Lower lobe of right lung (tissue), 2 donors: ENCODE measurements at places on chromosomes 1 and 21. TPM values are rescaled to one million over a fixed set of nuclear protein-coding genes. Genes with fewer than 3 reads are reported as not detected.

GRCh38 chr1:29669158-29669871, 433.0 kb downstream of the PTPRU start:
- H3K27me3 ChIP-seq, result no peaks in the 10 kb centered on the region
- no peak overlapping the region for H3K4me3 ChIP-seq
- H3K4me1 ChIP-seq, result no peaks in the 10 kb centered on the region
- no peaks in the 10 kb centered on the region for H3K36me3 ChIP-seq
- H3K27ac ChIP-seq, result no peak overlapping the region

Gene RIMS3
- 4.6 TPM for total RNA-seq

- no peaks in the 10 kb centered on the region for H3K36me3 ChIP-seq
- H3K4me1 ChIP-seq, result peaks cover 43% of the 10 kb centered on the region
- peak overlapping the region; percentile 40 for H3K27ac ChIP-seq
- peak; percentile 64 for DNase-seq
- H3K27me3 ChIP-seq, result no peaks in the 10 kb centered on the region
- H3K4me3 ChIP-seq, result no peak overlapping the region
Observed at GRCh38 chr1:184296466-184297243, 90.2 kb upstream of the C1orf21 start.

DNA sequence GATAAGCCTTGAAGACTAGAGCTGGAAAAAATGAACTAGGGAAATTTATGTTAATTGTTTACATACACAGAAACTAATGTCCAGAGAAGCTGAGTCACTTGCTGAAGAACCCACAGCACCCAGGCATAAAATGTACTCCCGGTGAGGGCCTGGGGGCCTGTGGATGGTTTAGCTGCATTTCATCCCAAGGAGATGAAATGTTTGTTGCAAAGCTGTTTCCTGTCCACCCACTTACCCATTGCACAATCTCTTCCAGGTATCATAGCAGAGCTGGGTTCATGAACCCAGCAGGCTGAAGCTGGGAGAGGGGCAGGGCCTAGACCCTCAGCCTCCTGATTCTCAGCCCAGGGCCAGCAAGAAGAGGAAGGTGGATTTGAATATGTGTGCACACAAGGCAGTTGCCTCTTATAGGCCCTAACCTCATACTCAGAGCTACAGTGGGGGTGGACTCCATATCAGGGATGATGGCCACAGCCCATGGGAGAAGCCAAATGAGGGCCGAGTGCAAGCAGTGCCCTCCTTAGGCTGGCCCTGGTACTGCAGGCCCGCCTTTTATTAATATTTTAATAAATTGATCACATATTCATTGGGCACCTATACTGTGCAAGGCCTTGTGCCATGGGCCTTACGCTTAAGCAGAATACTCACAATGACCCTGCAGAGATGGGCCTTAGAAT, 110.8 kb downstream of the LACTBL1 start:
- no peaks in the 10 kb centered on the region for H3K36me3 ChIP-seq
- no peaks in the 10 kb centered on the region for H3K4me1 ChIP-seq
- no peak overlapping the region for H3K4me3 ChIP-seq
- H3K27ac ChIP-seq, result no peak overlapping the region
- H3K27me3 ChIP-seq, result no peaks in the 10 kb centered on the region

DNA sequence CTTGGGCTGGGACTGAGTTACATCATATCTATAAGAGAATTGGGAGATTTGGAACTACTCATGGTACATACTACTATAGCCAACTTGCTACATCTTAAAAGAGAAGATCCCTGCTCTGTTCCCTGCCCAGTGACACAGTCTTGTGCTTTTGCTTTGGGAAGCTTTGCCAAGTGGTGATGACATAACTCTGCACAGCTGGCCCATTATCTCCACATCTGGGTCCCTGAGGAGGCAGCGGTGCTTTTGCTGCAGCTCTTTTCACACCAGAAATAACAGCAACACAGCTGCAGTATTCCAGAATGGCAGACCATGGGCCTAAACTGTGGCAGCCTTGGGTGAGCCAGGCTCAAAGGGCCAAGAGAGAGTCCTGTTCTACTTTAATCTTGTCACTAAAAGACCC, 296.0 kb downstream of the HHAT start:
- no peak for DNase-seq
- H3K36me3 ChIP-seq, result no peaks in the 10 kb centered on the region
- no peak overlapping the region for H3K27ac ChIP-seq
- no peaks in the 10 kb centered on the region for H3K4me1 ChIP-seq
- no peak overlapping the region for H3K4me3 ChIP-seq

- DNase-seq, result no peak
- no peaks in the 10 kb centered on the region for H3K4me1 ChIP-seq
- H3K27me3 ChIP-seq, result peaks cover 4% of the 10 kb centered on the region
- H3K27ac ChIP-seq, result no peak overlapping the region
- no peaks in the 10 kb centered on the region for H3K36me3 ChIP-seq
- H3K4me3 ChIP-seq, result no peak overlapping the region
Observed at GRCh38 chr1:157622471-157622870, 24.6 kb upstream of the FCRL4 start.

DNA sequence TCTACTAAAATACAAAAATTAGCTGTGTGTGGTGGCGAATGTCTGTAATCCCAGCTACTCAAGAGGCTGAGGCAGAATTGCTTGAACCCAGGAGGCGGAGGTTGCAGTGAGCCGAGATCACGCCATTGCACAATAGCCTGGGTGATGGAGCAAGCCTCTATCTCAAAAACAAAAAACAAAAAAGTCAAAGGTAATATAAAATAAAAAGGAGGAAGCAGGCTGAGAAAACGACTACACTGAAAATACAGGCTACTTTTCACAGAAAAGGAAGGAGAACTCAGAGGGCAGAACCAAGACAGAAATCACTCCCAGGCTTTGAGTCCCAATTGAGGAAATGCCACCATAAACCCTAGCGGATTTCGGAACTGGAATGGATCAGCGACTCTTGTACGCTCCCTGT, 5.9 kb upstream of the A3GALT2 start:
- H3K27ac ChIP-seq, result no peak overlapping the region
- peaks cover 98% of the 10 kb centered on the region for H3K36me3 ChIP-seq
- no peaks in the 10 kb centered on the region for H3K27me3 ChIP-seq
- no peak overlapping the region for H3K4me3 ChIP-seq
- peak; percentile 71 for DNase-seq

Gene CD1C
- total RNA-seq, result 3.0 TPM

Gene FAM20B
- total RNA-seq, result 38.2 TPM

Gene RAB42
- total RNA-seq, result 7.0 TPM

Gene DNAI4
- 19.9 TPM for total RNA-seq

DNA sequence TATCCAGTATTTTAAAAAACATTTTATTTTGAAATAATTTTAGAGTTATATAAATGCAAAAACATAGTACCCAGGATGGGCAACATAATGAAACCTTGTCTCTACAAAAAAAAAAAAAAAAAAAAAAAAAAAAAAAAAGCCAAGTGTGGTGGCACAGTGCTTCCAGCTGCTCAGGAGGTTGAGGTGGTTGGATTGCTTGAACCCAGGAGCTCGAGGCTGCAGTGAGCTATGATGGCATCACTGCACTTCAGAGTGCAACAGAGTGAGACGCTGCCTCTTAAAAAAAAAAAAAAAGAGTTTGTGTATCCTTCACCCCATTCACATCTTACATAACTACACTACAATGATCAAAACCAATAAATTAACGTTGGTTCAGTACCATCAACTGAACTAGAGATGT, 115.6 kb upstream of the KIF26B start:
- no peak overlapping the region for H3K27ac ChIP-seq
- H3K27me3 ChIP-seq, result no peaks in the 10 kb centered on the region
- H3K4me1 ChIP-seq, result peaks cover 9% of the 10 kb centered on the region
- no peak for DNase-seq
- H3K36me3 ChIP-seq, result no peaks in the 10 kb centered on the region

DNA sequence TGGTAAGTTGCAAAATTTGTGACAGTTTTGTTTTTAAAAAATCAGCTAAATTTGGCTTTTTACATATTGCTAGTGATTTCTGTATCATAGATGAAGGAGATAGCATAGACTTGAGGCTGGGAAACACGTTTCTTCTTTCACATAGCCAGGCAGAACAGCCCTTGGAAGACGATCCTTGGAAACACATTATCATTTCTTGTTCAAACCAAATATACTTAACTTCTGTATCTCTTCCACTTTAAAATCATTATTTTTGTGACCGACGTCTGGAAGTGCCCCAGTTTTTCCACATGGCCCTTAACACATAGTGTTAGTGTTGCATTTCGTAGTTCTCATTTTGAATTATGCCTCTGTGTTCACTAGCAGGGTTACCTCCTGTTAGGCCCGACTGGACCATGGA, 193.5 kb downstream of the SDCCAG8 start:
- DNase-seq, result no peak
- H3K4me1 ChIP-seq, result no peaks in the 10 kb centered on the region
- no peaks in the 10 kb centered on the region for H3K36me3 ChIP-seq
- H3K27ac ChIP-seq, result no peak overlapping the region
- no peak overlapping the region for H3K4me3 ChIP-seq
- H3K27me3 ChIP-seq, result no peaks in the 10 kb centered on the region

DNA sequence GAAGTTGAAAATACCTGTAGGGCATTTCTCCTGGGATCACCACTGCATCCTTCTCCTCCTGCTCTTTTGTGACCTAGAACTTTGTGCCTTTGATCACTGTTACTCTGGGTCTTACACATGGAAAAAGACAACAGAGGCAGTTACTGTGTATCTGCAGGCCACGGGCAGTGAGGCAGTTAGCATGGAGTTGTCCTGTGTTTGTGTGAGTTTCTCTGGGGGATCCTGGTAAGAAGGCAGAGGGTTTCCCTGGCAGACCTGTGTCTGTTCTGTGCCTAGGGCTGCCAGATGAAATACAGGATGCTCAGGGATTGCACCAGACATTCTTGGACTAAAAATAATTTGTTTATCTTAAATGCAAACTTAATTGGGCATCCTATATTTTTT, 44.4 kb upstream of the SCCPDH start:
- no peak overlapping the region for H3K4me3 ChIP-seq
- H3K27ac ChIP-seq, result no peak overlapping the region
- no peaks in the 10 kb centered on the region for H3K36me3 ChIP-seq
- no peaks in the 10 kb centered on the region for H3K4me1 ChIP-seq
- no peak for DNase-seq
- H3K27me3 ChIP-seq, result no peaks in the 10 kb centered on the region

DNA sequence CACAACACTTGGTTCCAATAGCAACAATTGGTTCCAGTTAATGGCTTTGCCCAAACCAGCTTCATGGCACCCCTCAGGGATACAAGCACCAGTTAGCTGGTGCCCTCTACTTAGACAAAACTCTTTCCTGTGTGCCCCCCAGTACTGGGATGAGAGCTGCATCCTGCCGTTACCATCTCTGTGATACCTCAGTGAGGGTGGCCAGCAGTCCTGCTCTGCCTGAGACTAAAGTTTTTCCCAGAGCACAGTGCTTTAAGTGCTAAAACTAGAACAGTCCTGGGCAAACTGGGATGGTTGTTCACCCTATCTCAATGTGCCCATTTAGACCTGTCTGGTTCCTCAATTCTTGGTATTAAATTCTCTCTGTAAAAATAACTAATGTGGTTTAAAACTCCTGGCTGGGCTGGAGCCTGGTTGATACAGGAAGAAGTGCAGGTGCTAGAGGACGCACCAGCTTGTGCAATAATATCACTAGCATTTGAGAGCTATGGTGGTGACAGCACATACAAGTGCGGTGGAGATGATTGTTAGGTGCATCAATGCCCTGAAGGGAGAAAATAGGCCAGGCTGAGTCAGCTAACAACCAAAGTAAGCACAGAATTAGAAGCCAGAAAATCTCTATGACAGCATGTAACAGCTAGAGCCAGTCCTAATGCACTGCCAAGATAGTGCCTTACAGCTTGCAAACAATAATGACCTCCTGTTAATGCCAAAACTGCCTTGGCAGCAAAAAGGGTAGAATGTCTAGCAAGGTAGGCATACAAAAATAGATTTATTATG, 179.8 kb upstream of the GALNT2 start:
- peaks cover 4% of the 10 kb centered on the region for H3K27me3 ChIP-seq
- H3K4me3 ChIP-seq, result no peak overlapping the region
- H3K27ac ChIP-seq, result no peak overlapping the region
- H3K36me3 ChIP-seq, result no peaks in the 10 kb centered on the region

GRCh38 chr1:54173681-54174080, 20.9 kb upstream of the CDCP2 start:
- peaks cover 5% of the 10 kb centered on the region for H3K36me3 ChIP-seq
- H3K4me3 ChIP-seq, result no peak overlapping the region
- H3K27ac ChIP-seq, result no peak overlapping the region
- DNase-seq, result no peak
- no peaks in the 10 kb centered on the region for H3K27me3 ChIP-seq

DNA sequence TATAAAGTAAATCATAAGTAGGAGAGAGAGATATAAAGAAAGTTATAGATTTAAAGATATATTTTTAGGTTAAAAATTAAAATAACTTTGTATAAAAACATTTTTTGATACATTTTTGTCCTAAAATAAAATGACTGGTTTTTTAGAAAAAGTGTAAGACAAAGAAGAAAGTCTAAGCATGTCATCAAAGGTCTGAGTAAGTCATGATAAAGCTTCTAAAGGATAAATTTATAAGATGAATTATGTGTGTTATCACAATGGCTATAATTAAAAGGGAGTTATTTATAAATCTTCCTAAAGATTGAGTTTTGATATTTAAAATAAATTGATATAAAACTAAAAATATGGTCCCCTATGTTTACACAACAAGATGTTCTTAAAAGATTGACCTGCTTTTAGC, 370.9 kb downstream of the PTPRU start:
- no peaks in the 10 kb centered on the region for H3K27me3 ChIP-seq
- DNase-seq, result no peak
- no peaks in the 10 kb centered on the region for H3K36me3 ChIP-seq
- no peak overlapping the region for H3K4me3 ChIP-seq

GRCh38 chr1:245588116-245588639, 433.4 kb downstream of the KIF26B start:
- no peak for DNase-seq
- no peaks in the 10 kb centered on the region for H3K36me3 ChIP-seq
- H3K27me3 ChIP-seq, result no peaks in the 10 kb centered on the region
- no peak overlapping the region for H3K27ac ChIP-seq

GRCh38 chr1:96130432-96130831, 591.2 kb upstream of the PTBP2 start:
- no peak overlapping the region for H3K27ac ChIP-seq
- H3K4me1 ChIP-seq, result no peaks in the 10 kb centered on the region
- no peaks in the 10 kb centered on the region for H3K36me3 ChIP-seq
- no peaks in the 10 kb centered on the region for H3K27me3 ChIP-seq

- no peaks in the 10 kb centered on the region for H3K27me3 ChIP-seq
- no peak for DNase-seq
- no peak within 1 kb of the TSS for H3K27ac ChIP-seq
- H3K4me3 ChIP-seq, result no peak within 1 kb of the TSS
- no peaks in the 10 kb centered on the region for H3K4me1 ChIP-seq
Observed at GRCh38 chr1:152878042-152878441, at the start of gene SMCP. TSS of gene SMCP (plus strand) at chr1:152878322. CDS start at chr1:152884423, 6,101 bp downstream.

Gene EPHB2
- total RNA-seq, result 5.0 TPM

DNA sequence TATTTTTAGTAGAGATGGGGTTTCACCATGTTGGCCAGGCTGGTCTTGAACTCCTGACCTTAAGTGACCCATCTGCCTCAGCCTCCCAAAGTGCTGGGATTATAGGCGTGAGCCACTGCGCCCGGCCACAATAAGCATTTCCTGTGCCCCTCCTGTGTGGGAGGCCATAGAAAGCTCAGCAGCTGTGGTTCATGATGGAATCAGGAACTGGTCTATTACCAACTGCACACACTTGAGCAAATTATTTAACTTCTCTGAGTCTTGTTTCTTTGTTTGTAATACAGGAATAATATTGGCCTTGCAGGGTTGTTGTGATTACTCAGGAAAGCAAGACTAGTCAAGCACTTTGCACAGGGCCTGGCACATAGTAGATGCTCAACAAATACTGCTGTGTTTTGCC, 15.0 kb downstream of the RHBG start:
- no peak overlapping the region for H3K27ac ChIP-seq
- H3K36me3 ChIP-seq, result no peaks in the 10 kb centered on the region
- DNase-seq, result no peak
- peaks cover 32% of the 10 kb centered on the region for H3K27me3 ChIP-seq
- H3K4me3 ChIP-seq, result no peak overlapping the region
- H3K4me1 ChIP-seq, result no peaks in the 10 kb centered on the region
